ENCODE measurements at places on chromosomes 16 and 17.
A peak's percentile ranks its signal among the peaks of the same experiment; 100 is the strongest.

DNA sequence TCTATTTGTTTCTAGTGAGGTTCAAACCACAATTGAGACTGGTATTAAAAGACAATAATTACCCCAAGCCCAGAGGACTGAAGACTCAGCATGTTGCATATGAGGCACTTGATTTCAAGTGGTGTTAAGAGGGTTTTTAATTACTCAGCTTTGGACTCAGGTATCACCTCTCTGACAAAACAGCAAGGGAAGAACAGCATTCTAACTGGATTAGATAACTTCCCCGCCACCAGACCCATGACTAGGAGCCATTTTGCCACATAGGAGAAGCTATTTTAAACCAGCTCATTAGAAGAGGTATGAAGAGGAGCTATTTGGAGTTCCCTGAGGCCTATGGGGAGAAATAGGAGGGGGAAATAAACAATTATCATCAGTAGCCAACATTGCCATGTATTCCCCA, 226.1 kb upstream of the TOX3 start:
- no peak for DNase-seq

DNA sequence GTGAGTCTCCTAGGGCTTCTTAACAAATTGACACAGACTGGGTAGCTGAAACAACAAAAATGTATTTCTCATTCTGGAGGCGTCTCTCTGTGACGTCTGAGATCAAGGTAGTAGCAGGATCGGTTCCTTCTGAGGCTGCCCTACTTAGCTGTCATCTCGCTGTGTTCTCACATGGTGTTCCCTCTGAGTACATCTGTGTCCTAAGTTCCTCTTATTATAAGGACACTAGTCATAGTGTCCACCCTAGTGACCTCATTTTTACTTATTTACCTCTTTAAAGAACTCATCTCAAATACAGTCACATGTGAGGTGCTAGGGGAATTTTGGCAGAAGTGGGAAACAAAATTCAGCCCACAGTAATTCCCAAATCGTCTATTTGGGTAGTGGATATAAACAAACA, 529.1 kb downstream of the NPIPA7 start:
- no peak for DNase-seq

DNA sequence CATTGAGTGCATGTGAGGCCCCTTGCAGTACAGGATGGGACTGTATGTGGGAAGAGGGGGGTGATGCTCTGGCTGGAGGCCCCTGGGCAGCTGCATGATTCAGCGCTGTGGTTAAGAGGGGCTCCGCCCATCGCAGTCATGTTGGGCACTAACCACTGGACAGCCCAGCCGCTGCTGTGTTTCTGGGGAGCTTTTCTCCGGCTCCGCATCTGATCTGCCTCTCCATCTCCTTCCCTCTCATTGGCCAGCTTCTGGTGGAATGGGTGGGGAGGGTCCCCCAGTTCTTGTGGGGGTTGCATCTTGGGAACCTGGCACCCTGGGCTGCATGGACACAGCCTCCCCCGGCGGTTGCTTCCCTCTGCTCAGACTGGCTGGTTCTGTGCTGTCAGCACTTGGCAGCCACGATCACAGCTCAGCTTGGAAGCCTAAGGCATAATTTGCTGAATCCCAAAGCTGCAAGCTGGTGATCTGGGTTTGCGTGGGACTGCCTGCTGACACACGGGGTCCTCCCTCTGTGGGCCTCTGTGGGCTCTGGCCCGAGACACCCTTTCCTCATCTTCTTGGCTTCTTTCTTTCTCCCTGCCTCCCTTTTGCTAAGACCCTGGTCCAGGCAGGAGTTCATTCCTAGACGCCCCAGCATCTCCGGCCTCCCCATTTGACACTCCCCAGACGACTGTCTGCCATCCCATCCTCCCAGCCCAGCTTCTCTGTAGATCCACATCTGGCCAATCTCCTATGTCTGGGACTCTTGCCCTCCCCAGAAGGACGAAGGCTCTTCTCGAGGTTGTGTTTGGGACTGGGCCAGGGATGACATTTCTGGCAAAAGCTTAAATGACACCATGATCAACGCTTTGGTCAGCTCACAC, 168.3 kb downstream of the SEC14L1 start:
- no peak for DNase-seq

GRCh38 chr16:19883296-19883965, 1.2 kb downstream of the GPRC5B start:
- DNase-seq: peak; percentile 55

GRCh38 chr17:5000237-5000639, 2.5 kb downstream of the KIF1C start:
- no peak for DNase-seq

GRCh38 chr16:89536886-89537548, 23.5 kb upstream of the RPL13 start:
- no peak for DNase-seq

- DNase-seq: no peak
Observed at GRCh38 chr17:61393550-61393903, 6.1 kb upstream of the TBX2 start.

DNA sequence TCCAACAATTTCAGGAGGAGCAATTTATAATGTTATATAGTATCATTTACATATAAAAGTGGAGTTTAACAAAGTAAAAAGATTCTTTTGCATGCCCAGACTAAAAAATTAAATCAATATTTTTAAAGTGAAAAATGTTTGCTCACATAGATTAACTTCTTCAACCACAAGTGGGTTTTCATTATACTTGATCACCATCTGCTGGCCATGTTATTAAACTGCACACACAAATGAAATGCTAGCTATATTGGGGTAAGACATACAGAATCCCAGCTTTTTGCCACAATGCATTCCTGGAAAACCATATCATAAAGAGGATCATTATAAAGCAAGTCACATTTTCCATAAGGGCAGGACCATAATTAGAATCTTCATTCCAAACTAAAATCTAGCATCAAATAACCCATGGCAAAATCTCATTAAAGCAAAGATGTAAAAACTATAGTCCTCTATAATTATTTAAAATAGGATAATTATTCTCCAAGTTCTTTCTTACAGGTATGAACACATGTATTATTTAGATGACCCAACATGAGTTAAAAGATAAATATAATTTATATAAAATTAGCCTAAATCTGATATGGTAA, 26.3 kb downstream of the CEP112 start:
- peak; percentile 16 for DNase-seq

- no peak for DNase-seq
Observed at GRCh38 chr17:10262451-10262850, 64.0 kb upstream of the GAS7 start.

DNA sequence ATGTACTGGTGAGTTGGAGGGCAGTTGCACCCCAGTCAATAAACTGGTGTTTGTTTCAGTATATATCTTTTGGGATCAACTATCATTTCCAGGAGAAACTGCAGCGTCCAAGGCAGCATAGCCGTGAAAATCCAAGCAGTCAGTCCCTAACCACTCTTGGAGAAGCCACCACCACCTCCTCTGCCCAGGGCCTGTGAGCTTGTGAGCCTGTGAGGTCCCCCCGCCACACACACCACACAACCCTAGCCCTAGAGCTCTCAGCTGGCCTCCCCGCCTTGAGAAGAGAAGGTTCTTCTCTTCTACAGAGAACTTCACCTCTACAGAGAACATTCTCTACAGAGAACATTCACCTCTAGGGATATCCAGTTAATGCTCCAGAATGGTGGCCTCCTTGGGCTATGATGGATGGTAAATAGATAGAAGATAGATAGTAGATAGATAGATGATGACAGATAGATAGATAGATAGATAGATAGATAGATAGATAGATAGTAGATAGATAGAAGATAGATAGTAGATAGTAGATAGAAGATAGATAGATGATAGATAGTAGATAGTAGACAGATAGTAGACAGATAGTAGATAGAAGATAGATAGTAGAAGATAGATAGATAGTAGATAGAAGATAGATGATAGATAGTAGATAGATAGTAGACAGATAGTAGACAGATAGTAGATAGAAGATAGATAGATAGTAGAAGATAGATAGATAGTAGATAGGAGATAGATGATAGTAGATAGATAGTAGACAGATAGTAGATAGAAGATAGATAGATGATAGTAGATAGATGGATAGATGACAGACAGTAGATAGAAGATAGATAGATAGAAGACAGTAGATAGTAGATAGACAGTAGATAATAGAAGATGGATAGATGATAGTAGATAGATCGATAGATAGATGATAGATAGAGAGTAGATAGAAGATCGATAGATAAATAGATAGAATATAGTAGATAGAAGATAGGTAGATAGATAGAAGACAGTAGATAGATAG, 13.7 kb downstream of the ALOX15B start:
- DNase-seq: no peak

DNA sequence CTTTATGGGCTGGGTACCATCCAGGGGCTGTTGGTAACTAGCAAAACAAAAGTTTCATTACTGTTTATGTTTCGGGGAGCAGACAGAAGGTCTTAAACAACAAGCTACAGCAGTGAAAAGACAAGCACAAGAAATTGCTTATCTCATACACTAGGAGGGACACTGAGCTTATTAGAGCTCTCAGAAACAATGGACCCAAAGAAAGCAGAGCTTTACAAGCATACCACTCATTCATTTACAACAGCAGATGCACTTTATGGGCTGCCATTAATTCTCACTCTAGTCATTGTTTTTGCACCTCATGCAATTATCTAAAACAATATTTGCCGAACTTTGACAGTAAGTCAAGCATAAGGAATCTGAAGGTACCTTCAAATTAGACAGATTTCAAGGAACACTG, 10.0 kb downstream of the KRT16 start:
- DNase-seq: no peak

GRCh38 chr17:81163703-81164370, 1.5 kb upstream of the PVALEF start:
- no peak for DNase-seq

- no peak for DNase-seq
Observed at GRCh38 chr16:70391881-70392481, 45.3 kb downstream of the DDX19A start.

DNA sequence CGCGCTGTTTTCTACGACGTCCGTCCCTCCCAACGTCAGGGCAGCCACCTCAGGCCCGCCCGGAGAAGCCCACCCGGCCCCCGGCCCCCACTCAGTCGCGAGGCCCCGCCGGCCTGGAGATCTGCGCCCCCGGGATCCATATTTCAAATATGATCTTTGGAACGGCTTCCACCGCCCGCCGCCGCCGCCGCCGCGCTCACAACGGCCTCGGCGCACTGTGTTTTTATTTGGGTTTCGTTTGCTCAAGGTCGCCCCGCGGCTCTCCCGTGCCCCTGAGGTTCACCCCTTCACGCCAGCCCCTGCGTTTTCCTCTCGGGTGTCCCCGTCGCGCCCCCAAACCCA, 4.2 kb upstream of the CBX4 start:
- DNase-seq: no peak

DNA sequence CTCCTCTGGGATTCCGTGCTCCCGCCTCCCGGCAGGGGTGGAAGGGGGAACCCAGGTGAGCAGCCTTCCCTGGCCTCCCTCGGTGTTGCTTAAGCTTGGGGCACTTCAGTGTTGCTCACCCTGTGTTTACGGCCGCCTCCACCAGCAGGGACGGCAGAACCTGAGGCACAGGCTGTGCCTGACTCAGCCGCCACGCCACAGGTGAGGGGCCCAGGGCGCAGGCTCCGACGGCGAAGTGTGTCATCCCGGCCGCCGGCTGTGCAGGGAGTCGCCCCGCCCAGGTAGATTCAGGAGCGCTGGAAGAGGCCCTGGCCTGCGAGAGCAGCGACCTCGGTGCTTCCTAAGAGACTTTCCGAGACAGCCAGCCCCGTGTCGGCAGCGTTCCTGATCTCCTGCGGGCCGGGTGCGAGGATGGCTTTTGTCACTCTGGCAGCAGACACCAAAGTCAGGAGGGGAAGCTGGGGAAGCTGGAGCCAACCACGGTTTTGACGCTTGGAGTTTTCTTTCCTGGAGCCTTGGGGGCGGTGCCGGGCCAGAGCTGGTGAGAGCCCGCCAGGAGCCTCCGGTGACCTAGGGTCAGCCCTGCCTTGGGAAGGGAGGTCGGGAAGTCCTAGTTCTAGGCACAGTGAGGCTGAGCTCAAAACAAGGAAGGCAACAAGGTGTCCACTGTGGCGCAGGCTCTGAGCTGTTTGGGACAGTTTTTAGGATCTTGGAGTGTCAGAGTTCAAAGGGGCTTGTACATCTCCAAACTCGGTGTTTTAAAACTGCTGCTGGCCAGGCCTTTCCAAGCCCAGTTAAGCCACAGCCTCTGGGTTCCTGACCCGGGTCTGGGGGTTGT, 2.1 kb downstream of the GSE1 start:
- DNase-seq: no peak

GRCh38 chr16:78490847-78491246, 391.4 kb downstream of the WWOX start:
- no peak for DNase-seq

GRCh38 chr16:21626659-21627277, 25.6 kb downstream of the IGSF6 start:
- no peak for DNase-seq

DNA sequence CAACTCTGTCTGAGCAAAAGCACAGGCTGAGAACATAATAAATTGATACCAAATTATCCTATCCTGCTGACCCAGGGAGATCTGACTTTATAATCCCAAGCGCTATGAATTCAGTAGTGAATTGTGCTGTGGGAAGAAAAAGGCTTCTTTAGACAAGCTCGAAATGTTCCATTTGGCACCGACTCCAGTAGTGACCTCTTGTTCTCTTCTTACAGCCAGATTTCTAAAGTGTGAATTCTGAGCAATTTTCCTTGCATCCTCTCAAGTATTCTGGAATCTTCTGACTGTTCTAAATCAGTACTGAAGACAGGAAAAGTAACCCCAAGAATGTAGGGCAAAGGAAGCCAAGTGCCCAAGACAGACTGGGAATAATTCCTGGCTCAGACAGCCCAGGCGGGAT, 58.2 kb downstream of the CDYL2 start:
- no peak for DNase-seq

DNA sequence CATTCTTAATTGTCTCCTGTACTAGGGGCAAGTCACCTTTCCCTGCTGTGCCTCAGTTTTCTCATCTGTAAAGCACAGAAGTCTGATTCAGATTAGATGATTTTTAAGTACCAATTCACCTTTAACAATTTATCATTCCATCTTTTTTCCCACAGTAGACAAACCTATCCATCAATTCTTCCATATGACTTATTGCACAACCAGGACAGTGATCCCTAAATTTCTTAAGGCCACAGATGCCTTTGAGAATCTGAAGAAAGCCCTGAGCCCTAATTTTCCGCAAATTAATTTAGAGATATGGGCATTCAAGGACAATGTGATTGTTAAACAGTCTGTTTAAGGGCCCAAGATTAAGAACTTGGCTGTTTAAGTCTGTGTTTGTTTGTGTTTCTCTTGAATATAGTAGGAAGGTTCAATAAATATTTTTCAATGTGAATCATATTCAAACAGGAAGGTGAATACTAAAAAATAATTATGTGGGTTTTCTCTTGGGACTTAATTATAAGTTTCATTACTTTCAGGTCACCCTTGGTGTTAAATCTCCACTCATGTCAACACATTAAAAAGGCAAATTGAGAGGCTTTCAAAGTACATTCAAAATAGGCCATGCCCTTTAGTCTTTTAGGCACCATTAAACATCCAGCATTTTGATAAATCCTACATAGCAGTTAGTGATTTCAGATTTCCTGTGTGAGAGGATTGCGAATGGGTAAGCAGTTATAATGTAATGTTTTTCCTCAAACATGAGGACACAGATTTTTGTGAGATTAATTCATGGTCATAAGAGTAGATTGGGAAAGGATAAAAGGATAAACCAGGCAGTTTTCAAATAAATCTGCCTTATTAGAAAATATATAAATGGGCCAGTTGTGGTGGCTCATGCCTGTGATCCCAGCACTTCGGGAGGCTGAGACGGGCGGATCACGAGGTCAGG, 34.9 kb upstream of the MMD start:
- DNase-seq: no peak

- no peak for DNase-seq
Observed at GRCh38 chr16:88755745-88756443, 29.1 kb downstream of the PIEZO1 start.
